Stimulated activated CD4-positive, alpha-beta T cell treated with anti-CD3 and anti-CD28 coated beads, TNF-alpha, amount 100 ng/mL, for 1 hour (primary cell): ENCODE measurements at places on chromosomes 2 and 18.

DNA sequence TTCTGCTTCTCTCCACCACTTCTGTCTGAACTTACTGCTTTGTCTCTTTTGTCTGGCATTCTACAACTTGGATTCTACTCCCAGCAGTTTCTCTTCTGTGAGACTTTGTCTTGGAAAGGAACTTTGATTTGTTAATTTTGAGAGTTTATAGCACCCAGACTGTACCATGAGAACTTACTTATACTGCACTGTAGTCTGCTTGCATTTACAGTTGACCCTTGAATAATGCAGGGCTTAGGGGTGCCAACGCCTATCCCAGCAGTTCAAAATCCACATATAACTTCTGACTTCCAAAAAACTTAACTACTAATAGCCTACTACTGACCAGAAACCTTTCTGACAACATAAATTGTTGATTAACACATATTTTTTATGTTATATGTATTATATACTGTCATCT lies 55.5 kb downstream of the DYNC1I2 start:
- DNase-seq = no peak

DNA sequence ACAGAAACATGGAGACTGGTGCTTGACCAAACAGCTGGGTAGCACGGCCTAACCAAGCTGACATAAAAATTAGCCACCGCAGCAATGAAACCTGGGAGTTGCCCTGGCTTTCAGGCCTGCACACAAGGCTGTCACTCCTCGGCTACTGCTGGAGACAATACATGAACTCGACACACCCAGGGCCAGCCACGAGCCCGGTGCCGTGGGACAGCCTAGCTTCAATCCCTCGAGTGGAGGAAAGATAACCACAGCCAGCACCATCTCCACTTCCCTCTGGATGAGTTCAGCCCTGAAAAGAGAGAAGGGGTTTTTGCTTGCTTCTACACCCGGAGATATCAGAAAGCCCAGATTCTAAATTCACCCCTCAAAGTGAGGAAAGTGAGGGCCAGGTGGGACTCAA lies 78.0 kb downstream of the BCL2L11 start:
- DNase-seq = no peak

GRCh38 chr2:223086370-223086981 lies 34.5 kb downstream of the KCNE4 start:
- no peak for DNase-seq

- no peak for DNase-seq
Observed at GRCh38 chr18:21584391-21584790, 16.1 kb downstream of the ESCO1 start.

- no peak for DNase-seq
Observed at GRCh38 chr18:57359433-57359832, 7.1 kb downstream of the ST8SIA3 start.

DNA sequence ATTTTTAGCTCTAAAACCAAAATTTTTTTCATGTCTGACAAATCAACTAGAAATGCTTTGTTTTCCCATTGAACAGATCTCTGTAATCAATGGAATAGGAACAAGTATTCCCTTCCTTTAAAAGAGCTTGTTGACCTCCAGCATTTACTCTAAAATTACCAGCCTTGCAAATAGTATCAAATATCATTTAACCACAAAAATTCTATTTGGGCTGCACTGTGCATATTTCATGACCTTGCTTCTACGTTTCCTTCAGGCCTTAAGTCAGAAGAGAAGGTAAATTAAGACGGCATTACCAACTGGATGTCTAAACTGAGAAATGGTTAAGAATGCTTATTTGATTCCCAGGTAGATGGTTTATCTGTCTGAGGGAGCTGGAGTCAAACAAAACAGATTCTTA lies 33.3 kb upstream of the NRXN1 start:
- no peak for DNase-seq

- DNase-seq = no peak
Observed at GRCh38 chr18:8036551-8036950, 469.4 kb downstream of the PTPRM start.

DNA sequence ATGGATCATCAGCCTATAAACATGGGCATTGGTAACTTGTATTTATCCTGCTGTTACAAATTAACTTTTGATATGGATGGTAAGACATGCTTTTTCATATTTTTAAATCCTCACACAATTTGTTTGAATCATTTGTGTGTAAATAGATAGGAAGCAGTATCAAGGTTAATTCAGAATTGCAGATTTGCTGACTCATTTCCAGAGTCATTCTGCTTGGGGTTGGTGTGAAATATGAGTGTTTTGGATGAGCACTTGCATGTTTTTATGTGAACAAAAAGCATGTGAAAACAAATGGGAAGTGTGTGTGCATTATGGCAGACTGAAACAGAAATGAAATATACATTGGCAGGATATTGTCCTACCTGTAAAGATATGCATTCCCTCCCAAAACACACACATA lies 11.8 kb downstream of the CCDC85A start:
- no peak for DNase-seq

GRCh38 chr2:41206004-41206403 lies 754.1 kb upstream of the SLC8A1 start:
- no peak for DNase-seq

DNA sequence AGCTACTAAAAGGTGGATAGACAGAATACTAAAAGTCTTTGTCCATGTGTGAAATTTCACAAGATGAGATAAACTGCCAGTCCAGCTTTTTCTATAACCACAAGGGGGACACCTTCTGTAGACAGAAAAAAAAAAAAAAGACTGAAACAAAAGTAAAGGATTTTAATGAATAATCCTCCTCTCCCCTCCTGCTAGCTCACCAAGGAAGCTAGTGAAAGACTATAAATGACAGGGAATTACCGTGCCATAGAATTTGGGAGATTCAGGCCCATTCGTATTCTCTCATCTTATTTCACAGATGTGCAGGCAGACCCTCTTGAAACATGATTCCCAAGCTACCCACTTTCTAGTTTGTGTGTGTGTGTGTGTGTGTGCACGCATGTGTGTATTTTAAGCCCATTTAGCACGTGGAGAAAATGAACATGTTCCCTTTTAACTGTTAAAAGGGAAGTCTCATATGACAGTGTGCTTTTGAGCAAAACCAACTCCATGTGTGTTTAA lies 36.3 kb upstream of the SLC8A1 start:
- DNase-seq = no peak

DNA sequence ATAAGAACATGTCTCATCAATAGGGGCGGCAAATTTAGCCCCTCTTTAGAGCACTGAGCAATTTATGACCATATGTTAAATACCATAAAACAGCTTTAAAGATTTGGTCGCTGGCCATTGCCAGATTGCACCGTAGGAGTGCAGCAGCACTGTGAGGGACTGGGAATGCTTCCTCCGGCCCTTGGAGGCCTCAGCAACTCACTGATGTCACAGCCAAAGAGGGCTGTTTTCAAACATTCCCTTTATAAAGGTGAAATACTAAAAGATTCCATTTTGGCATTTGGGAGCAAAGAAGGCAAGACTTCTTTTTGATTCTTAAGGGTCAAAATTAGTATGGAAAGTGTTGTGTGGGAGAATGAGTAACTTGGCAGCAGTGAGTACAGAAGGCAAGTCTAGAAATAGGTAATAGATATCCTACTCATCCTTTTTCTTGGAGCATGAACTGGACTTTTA lies 63.7 kb downstream of the BABAM2 start:
- no peak for DNase-seq

GRCh38 chr18:43004421-43004820 lies 111.1 kb downstream of the RIT2 start:
- no peak for DNase-seq

DNA sequence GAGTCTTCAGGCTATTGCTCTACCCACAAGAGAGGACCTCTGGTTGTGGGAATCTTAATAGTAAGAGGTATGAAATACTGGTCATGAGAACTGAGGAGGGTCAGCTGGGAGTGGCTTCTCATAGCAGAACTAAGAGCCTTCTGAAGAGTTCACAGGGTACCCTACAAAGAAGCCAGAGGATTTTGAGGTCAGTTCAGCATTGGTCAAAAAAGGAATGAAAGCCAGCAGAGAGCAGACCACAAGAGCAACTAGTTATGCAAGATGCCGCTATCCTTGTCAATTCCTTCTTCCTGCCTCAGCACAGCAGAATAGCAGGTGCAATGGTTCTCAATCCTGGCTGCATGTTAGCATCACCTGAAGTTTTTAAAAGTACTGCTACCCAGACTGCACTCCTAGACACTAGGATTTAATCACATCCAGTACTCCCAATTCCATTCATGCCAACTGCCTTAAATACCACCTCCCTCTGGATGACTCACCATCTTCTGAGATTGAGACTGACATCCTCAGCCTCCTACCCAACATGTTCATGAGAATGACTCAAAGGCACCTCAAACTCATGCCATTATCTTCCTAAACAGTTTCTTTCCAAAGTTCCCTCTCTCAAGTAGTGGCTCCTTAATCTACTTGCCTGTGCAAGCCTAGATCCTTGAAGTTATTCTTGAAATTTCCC lies 81.0 kb upstream of the RBMS1 start:
- DNase-seq = no peak

DNA sequence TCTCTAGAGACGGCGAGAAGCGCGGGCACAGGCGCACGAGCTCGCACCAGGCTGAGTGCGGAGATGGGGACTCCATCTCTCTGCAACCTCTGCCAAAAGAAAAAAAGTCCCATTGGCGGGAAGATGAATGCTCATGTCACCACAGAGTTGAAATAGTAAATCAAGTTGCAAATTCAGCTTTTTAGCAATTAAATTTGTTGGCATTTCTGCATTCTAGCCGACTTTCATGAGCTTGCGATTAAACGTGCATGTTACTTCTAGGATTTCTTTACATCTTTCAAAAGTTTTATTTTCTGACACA lies 588 bp downstream of the CHAC2 start:
- DNase-seq = no peak

DNA sequence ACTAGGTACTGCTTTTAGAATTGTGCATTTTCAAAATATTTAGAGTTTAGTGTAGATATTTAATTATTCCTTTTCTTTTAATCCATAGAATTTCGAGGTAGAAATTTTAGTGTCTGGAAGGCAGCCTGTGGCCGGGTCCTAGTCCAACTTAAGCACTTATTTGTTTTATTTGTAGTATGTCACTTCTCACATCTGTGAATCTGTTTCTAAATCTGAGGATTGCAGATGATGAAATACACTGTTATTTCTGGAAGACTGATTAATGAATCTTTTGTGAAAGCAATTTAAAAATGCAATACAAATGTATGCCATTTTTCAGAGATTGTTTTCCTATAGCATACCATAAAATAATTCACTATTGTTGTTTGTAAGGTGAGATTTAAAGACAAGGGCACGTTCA lies 483.9 kb upstream of the TRIB2 start:
- DNase-seq = no peak

- no peak for DNase-seq
Observed at GRCh38 chr2:239113171-239113570, 265.3 kb downstream of the TWIST2 start.

- no peak for DNase-seq
Observed at GRCh38 chr2:13480057-13480456, 763.3 kb downstream of the TRIB2 start.

DNA sequence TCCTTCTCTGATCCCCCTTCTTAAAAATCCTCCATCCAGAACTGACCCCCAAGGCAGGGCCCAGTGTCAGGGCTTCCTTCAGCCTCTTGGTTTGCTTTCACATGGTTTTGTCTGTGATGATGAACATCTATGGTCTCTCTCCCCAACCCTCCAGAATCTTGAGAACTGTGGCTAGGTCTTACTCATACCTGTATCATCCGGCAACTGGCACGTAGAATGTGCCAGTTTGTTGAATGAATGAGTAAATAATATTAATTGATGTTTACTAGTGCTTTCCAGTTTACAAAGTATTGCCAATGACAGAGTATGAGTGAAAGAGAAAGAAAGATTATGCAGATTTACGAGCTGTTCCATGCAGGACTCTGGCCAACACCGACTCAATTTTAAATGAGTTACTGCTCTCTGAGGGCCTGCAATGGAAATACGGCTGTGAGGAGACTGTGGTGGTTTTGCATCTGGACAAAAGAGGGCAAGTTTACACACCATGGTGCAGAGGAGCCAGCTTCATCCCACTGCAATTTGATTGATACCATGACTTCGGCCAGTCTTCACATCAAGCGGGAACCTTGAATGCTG lies 29.9 kb upstream of the TRIB2 start:
- DNase-seq = no peak

DNA sequence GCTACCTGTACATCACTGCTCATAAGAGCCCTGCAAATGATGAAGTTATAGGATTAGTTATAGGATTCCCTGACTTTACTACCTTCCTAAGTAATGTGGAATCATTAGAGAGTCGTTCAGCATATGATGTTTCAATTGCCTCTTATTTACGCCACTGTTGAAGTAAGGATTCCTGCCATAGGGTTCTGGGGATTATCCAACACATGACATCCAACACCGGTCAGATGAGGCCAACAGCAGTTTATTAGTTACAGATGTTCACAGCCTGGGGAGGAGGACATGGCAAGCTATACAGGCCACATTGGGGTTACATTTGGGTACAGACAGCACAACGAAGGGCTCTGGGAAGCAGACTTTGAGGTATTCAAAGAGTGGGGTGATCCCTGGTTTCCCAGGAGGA lies 134.1 kb upstream of the MC4R start:
- no peak for DNase-seq

GRCh38 chr18:75087119-75088020 lies 121.6 kb downstream of the PTGR3 start:
- DNase-seq = no peak

- no peak for DNase-seq
Observed at GRCh38 chr2:85886590-85886989, 2.2 kb downstream of the ST3GAL5 start.

DNA sequence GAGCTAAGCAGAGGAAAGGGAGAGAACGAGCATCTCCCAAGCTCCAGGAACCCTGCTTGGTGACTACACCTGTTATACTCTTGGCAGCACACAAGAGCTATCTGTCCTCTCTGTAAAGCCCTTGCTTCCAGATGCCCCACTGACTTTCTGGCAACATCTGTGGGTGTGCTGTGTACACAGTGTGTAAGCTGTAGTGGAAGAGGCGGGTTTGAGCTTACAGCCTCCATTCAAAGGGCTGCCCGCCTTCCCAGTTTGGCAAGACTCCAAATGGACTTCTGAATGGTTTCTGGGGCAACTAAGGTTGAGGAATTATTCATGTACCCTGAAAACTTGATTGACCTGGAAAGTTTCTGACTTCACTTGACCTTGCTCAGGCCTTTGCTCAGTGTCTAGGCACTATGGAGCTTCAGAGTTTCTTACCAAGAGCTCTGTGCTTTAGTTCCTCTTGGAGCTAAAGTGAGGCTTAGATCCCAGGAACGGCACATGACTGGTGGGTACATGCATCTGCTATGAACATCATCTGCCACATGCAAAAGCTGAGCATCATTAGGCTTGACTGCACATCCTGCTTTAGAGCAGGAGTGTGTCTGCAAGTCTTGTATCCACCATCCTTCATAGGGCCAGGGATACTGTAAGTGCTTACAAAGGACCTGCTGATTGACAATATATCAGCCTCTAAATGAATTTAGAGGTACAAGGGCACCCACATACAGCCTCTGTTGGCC lies 290.9 kb upstream of the SIX2 start:
- no peak for DNase-seq

- DNase-seq = no peak
Observed at GRCh38 chr2:188845692-188846091, 128.5 kb upstream of the COL3A1 start.
